ENCODE measurements at places on chromosomes 1 and 21.
A peak's percentile ranks its signal among the peaks of the same experiment; 100 is the strongest.

DNA sequence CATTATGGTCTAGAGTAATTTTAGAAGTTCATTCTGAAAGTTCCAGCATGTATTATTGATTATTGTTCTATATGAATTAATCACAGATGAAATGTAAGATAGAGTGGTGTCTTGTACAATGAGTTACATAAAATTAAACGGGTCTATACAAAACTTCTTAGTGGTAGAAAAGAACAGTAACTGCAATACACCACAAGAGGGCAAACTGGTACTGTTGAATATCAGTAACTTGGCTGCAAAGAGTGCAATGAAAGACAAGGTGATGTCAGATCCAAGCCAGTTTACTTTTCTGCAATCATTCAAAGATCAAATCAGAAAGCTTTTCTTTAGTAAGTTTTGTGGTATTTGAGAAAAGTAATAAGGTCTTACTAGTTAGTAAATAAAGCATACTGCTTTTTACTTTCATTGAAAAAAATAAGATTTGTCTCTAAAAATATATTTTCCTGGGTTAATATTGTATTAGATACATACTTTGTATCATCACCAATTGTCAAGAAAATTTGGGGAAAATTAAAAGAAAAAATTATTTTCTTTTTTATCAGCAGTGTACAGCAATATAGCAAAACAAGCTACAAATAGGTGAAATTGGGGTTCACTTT, 66.4 kb upstream of the BTG3 start:
- DNase-seq = peak; percentile 35

GRCh38 chr1:116496898-116497297, 73.9 kb downstream of the CD58 start:
- DNase-seq = no peak

- no peak for DNase-seq
These were observed 87.9 kb downstream of the VAV3 start for GRCh38 chr1:107877092-107877491.

DNA sequence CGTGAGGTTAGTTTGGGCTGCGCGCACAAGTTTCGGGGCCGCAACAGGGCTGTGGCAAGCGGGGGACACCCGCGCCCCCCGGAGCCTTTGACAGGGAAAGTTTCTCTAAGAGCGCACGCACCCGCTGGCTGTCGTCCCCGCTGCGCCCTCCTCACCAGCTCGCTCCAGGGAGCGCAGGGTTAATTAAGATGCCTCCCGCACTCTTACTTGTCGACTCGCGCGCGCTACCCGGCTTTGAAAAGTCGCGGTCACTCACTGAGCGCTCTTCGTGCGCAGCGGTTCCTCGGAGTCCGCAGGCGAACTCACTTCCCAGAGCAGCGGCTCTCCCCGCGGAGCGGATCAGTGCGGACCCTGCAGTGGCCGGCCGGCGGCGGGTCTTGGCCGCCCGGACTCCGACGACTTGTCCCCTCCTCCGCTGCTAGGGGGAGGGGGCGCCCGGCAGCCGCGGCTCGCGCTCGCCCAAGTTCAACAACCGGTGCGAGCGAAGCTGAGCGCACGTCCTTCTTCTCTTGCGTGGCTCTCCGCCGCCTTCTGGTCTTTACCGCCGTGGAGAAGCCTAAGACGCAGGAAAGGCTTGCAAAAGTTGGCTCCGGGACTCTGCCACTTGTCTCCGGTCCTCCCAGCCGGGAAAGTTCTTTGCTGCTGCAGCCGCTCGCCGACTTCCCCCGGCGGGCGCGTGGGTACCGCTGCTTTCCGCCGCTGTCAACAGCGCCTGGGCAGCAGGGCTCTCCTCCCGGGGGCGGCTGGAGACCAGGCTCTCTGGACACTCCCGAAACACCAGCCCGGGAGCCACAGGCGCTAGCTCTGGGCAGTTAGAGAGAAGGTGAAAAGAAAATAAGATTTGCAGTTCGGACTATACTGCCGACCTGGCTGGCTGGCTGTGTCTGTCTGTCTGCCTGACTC, 506 bp downstream of the JUN start:
- no peak for DNase-seq

- DNase-seq = no peak
These were observed 30.9 kb downstream of the PDE9A start for GRCh38 chr21:42684109-42684916.

- DNase-seq = no peak
These were observed 141.8 kb downstream of the HIVEP3 start for GRCh38 chr1:41776891-41777441.

- DNase-seq = no peak
These were observed 9.8 kb downstream of the COL8A2 start for GRCh38 chr1:36115200-36115669.

GRCh38 chr1:206117151-206117948, at the start of gene AVPR1B:
Gene AVPR1B (minus strand): TSS chr1:206117388. CDS start chr1:206116890, 498 bp downstream.
- no peak for DNase-seq

- no peak for DNase-seq
These were observed 392 bp upstream of the DMRTA2 start for GRCh38 chr1:50423670-50424000.

GRCh38 chr1:234326497-234327366, 46.5 kb upstream of the COA6 start:
- DNase-seq = peak; percentile 60

DNA sequence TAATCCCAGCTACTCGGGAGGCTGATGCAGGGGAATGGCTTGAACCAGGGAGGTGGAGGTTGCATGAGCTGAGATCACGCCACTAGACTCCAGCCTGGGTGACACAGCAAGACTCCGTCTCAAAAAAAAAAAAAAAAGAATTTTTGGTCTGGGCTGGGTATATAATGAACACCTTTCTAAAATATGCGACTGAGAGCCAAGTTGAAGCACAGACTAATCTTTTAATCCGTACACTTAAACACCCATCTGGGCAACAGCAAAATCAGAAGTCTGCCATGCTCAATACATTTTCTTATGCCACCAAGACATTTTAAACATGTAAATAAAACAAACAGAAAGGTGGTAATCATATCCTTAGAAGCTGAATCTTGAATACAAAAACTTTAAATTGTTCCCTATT, 31.6 kb upstream of the ABCB10 start:
- no peak for DNase-seq
